ENCODE measurements at places on chromosomes 13 and 19.

DNA sequence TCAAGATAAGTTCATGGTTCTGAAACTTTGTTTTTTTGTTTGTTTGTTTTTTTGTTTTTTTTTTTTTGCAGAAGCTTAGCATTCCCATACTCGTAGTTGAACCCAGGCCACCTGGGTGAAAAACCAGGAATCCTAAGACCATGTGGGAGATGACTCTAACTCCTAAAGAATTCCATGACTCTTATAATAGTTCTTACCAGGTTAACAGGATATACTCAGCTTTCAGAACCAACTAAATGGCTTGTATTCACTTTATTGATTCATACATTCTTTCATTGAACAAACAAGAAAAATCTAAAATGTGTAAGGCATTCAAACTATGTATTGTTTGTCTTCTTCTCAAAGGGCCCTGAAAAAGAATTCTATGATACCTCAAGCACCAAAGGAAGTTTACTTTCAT is 40.5 kb upstream of the KLF5 start:
- DNase-seq: no peak

DNA sequence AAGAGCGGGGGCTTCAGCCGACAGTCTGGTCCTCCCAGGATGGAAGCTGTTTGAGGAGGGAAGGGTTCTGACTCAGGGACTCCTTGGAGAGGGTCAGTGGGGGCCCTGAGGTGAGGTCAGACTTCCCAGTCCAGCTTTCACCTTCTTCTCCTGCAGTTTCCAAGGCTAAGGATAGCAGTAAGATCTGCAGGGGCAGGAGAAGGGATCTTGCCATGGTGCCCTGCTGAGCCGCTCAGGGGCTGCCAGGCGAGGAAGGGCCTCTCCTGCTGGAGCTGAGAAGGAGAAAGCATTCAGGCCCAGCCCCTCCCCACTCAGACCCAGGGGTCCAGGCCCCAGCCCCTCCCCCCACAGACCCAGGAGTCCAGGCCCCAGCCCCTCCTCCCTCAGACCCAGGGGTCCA is 1.5 kb downstream of the KLK7 start:
- DNase-seq: no peak

- DNase-seq: no peak
Measured at GRCh38 chr13:69363360-69363759, 744.3 kb upstream of the ATXN8OS start.

DNA sequence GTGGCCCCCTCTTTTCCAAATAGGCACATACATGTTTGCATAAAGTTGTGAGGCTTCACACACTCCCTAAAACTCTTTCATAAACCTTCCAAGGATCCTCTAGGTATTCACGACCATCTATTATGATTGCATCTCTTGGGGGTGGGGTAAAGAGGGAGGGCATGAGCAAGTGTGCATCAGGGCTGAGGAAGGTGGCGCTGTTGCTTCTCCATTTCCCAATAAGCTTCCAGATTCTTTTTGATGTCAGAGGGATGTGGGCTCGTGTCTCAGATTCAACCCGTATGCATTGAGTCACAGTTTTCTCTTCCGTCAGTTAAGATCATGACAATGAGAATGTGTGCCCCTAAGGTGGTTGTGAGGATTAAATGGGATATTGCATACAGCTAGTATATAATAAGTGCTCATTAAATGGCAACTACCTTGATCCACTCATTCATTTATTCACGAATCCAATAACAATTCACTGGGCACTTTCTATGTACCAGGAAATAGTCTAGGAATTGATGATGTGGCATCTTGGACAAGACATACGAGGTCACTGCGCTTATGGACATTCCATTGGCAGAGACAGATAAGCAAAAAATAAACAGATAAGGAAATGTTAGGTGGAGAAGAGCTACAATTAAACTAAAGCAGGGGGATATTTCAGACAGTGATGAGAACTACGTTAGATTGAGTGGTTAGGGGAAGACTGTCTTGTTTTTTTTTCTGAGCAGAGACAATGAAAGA is 10.3 kb downstream of the CYP2B6 start:
- DNase-seq: no peak

DNA sequence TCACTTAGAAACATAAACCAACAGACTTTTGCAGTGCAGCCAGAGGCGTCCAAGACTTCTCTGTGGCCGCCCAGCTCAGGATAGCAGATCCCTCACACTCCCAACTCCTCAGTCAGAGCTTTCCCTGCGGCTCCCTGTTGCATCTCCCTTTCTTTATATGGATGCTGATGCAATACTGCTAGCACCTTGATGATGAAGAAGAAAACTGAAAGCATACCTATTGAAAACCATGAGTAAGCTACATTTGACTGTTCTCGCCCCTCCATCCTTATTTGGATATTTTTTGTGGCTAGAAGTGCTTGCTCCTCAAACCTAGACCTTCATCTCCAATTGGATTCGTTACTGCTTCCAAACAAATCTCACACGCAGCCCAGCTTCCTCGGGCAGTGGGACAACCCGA is 57.3 kb upstream of the UBL3 start:
- no peak for DNase-seq

DNA sequence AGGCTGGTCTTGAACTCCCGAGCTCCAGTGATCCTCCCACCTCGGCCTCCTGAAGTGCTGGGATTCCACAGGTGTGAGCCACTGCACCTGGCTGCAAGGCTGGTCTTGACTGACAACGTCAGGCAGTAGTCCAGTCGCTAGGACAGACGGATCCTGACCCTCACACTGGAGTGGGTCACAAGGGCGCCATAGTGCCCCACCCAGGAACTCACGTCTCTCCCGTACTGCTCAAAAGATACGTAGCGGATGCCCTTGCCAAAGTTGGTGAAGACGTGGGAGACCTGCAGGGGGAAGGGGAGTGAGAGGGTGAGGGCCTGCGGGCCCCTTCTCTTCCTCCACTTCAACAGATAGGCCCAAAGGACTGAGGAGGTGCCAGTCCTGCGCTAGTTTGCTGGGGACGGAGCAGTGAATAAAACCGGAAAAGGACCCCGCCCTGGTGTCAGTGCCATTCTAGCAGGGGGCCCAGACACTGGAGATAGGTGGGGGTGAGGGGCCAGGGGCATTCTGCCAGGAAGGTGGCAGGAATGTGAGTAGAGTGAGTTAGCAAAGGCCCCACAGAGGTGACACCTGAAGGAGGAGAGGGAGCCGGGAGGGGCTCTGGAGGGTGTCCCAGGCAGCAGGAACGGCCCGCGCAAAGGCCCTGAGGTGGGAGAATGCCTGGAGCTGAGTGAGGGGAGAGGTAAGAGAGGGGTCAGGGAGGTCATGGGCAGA is 11.9 kb downstream of the MRPS12 start:
- DNase-seq: no peak

- DNase-seq: no peak
Measured at GRCh38 chr19:45640849-45641273, 1.7 kb upstream of the EML2 start.

DNA sequence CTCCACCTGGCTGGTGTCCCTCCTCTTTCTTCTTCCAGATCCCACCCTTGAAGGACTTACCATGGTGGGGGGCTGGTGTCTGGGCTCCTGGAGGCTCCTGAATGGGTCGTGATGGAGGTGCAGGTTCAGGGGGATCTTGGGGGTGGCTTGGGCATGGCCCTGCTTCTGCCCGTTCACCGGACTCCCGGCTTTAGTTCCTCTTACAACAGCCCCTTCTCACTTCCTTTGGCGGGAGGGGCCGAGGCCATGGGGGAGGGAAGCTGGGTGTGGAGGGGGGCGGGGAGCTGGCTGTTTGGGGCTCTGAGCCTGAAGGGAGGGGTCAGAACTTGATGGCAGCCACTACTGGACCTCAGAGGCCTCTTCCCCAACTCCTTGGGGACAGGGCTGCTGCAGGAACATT is at the start of gene MYO1F:
Gene MYO1F, minus strand, starts transcription at position 196 of the 400 bp plus-strand sequence. Its CDS starts 133 bp downstream, at position 63.
- DNase-seq: no peak

- DNase-seq: no peak
Measured at GRCh38 chr13:101569807-101570206, 117.3 kb downstream of the ITGBL1 start.

- DNase-seq: no peak
Measured at GRCh38 chr19:13207846-13208671, 57.8 kb downstream of the IER2 start.

DNA sequence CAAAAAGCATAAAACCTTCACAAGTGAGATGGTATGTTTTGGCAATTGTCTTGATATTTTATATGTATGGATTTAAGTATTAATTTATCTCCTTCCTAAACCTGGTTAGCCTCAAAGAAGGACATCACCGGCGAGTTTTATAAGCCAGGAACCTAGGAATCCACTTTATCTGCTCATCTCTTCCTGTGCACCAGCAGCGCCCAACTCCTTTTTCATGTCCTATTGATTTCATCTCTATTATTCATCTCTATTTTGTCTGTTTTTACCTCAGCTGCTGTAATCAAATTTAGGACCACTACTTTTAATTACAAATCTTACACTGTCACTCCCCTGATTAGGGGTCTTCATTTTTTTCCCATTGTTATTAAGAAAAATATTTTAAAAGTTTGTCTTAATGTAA is 286.4 kb downstream of the DACH1 start:
- DNase-seq: no peak

DNA sequence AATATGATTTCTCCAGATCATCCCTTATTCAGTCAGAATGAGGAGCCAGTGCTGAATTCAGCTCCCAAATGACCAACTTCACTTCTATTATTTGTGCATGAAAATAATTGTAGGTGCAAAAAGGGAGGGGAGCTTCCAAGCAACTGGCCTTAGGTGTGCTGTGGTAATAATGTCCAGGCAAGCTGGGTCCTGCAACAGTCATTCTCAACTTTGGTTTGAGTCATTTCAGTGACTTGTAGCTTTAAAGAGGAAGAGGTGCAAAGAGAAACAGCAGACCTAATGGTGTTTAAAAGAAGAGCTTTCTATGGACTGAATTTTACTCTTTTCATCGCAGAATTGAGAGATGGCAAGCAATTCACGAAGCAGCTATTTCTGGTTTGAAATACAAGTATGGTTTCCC is 29.2 kb upstream of the FGF9 start:
- DNase-seq: no peak

DNA sequence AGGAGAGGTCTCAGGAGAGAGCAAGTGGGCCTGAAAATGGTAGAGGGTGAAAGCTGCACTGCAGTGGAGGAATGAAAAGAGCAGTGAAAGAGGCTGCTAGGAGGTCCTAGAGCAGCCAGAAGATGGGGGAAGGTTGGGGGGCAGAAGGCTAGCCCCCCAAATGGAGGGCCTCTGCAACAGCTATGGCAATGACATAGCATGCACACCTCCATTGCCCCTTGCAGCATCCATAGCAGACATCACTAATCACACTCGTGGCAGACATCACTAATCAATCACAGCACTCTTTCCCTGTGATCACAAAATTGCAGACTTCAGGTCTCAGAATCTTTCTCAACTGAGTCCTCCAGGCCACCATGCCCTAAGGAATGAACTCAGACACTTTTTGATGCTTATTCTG is 21.9 kb downstream of the CCL25 start:
- no peak for DNase-seq

GRCh38 chr13:97715763-97716162 is 237.7 kb upstream of the IPO5 start:
- no peak for DNase-seq

DNA sequence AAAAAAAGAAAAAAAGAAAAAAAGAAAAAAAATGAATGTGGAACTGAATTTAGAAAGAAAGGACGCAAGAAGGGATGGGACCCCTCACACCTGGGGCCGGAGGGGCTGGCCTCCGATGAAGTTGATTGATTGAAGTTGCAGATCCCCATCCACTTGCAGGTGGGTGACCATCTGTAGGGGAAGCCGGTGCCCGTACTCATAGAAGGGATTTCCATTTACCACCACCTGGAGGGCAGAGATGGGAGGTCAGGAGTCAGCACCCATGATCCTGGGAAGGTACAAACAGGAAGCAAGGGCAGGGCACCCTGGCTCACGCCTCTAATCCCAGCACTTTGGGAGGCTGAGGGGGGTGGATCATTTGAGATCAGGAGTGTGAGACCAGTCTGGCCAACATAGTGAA is 6.4 kb downstream of the LGALS4 start:
- no peak for DNase-seq

GRCh38 chr13:91572944-91573598 is 174.7 kb downstream of the GPC5 start:
- no peak for DNase-seq

GRCh38 chr19:33780746-33781145 is 15.9 kb upstream of the KCTD15 start:
- no peak for DNase-seq

DNA sequence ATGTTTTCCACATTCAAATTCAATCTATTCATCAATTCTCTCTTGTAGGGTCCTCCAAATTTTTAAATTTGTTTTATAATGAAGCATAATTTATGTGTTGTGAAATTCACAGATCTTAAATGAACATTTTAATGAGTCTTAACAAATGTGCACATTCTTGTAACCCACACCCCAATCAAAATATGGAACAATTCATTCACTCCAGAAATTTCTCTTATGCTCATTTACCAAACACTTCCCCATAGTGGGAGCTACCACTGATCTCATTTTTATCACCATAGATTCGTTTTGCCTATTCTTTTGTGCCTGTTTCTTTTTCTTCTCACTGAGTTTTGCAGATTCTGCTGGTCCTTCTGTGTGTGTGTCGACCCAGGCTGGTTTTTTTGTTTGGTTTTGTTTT is 664.1 kb downstream of the EFNB2 start:
- no peak for DNase-seq

DNA sequence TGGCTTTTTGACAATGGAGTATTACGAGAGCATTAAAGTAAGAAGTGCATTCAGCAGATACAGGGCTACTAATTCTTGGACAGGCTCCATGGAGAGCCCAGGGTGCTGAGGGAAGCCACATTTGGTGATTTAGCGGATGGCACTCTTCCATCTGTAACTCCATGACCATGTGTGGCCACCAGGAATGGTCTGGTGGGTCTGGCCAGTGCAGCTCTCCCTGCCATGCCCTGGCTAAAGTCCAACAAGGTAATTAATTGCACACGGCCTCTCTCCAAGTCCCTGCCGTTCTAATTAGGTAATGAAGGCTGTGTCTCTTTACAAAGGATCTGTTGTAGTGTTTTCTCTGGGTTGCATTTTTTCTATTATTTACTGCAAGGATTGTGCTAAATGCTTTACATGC is 4.3 kb upstream of the ZFR2 start:
- DNase-seq: no peak

GRCh38 chr13:64314331-64314730 is 2898.7 kb upstream of the PCDH20 start:
- DNase-seq: no peak

- DNase-seq: no peak
Measured at GRCh38 chr19:29680447-29680846, 15.2 kb downstream of the PLEKHF1 start.

DNA sequence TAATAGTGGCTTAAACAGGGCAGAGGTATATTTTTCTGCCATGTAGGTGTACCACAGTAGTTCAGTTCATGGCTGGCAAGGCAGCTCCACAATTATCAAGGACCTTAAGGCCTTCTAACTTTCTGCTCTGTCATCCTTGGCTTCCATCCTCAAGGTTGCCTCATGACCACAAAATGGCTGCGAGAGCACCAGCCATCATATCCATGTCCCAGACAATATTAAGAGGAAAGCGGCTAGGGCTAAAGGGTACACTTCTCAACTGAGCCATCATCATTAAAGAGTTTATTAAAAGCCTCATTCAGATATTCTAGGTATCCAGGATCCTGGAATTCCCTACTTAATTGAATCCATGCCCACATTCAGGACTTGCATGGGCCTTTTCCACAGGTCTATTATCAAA is 62.7 kb upstream of the MRI1 start:
- no peak for DNase-seq

- DNase-seq: no peak
Measured at GRCh38 chr13:30354493-30355383, 47.4 kb upstream of the KATNAL1 start.
